ENCODE measurements at places on chromosomes 1 and 21.

GRCh38 chr1:89611721-89612120 lies 21.2 kb upstream of the LRRC8C start:
- DNase-seq, result peak; percentile 39

- DNase-seq, result no peak
These were observed 31.0 kb upstream of the ZBTB18 start for GRCh38 chr1:244019982-244020485.

GRCh38 chr1:68384321-68384813 lies 65.4 kb downstream of the RPE65 start:
- no peak for DNase-seq

GRCh38 chr1:99623554-99623953 lies 22.4 kb upstream of the PALMD start:
- no peak for DNase-seq

DNA sequence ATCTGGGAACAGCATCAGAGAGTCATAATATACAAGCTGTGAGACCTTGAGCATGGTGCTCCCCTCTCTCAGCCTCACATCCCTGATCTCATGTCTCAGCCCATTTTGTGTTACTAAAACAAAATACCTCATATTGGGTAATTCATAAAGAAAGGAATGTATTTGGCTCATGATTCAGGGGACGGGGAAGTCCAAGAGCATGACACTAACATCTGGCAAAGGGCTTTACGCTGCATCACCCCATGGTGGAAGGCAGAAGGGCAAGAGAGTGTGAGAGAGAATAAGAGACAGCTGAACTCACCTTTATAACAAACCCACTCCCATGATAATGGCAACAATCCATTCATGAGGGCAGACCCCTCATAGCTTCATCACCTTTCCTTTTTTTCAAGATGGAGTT lies 36.5 kb downstream of the RNASEL start:
- DNase-seq, result no peak

DNA sequence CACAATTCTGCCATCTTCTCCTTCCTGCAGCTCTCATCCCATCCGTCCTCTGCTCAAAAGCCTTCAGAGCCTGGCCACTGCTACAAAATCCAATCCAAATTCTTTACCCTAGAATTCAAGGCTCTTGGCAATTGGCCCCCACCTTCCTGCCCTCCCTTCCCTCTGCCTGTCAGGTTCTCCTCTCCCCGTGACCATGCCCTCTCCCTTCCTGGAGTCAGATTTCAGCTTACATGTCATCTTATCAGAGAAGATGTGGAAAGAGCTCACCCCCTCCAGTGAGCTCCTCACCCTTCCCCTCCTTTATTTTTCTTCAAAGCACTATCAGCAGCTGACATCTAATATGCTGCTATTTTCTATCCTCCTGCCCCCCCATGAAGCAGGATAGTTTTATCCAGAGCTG lies 86.9 kb downstream of the GRIK3 start:
- DNase-seq, result no peak

- DNase-seq, result no peak
These were observed 51.5 kb upstream of the SLC22A15 start for GRCh38 chr1:115924770-115925169.

DNA sequence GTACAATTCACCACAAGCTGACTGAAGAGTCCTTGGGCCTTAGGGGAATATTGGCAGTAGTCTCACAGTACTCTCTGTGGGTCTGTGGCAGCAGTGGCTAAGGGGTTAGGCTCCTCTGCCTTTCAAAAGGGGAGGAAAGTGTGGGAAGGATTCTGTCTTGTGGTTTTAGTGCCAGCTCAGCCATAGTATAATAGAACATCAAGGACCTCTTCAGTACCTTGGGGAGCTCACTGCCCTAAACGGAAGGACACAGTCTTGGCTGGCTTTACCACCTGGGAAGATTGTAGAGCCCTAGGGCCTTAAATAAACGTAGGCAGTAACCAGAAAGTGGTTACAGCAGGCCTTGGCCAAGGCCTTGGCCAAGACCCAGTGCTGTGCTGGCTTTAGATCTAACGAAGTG lies 265.7 kb downstream of the COL11A1 start:
- DNase-seq, result no peak

DNA sequence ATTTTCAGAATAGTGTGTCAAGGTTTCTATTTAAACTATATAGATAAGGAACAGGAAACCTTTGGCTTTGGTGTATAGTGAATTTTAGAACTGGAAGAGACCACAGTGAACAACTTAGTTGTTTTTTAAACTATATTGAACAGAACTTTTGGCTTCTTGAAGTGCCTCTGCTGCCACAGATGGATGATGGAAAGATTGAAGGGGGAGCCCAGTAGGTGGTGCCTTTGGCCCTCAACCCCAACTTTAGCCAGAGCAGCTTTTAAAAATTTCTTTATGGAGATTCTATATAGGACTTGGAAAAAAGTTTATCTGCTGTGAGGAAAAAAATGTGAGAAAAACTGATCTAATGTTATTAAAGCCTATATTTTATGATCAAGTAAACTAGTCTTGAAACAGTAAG lies 50.2 kb downstream of the SWT1 start:
- no peak for DNase-seq

- DNase-seq, result no peak
These were observed 27.5 kb upstream of the PLPPR4 start for GRCh38 chr1:99236756-99237155.

- no peak for DNase-seq
These were observed 4.9 kb upstream of the B4GALT3 start for GRCh38 chr1:161182214-161182613.

- DNase-seq, result no peak
These were observed 232.9 kb upstream of the COA6 start for GRCh38 chr1:234140388-234140787.

DNA sequence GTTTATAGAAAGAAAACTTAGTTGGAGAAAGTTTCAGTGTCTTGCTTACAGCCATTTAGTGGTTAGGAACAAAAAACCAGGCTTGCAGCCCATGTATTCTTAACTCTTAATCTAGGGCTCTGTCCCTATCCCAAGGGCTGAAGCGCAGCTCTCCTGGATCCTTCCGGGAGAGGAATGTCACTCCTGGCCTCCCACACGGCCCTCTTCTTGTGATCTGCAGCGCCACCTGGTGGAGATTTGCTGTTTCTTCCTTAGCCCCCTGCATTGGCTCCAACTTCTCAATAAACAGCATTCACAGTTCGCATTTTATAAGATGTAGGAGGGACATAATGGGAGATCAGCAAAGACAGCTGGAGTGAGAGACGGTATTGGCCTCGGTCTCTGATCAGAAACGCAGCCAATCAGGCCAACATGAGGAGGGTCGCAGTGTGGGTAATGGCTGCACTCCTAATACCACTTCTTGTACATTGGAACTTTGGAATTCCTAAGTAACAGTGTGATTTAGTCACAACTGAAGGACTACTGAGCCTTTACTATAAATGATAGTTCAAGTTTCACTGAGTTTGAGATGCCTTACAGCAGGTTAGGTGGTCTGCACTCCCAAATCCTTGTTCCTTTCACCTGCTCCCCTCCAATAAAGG lies 283.4 kb downstream of the ASTN1 start:
- DNase-seq, result peak; percentile 29

DNA sequence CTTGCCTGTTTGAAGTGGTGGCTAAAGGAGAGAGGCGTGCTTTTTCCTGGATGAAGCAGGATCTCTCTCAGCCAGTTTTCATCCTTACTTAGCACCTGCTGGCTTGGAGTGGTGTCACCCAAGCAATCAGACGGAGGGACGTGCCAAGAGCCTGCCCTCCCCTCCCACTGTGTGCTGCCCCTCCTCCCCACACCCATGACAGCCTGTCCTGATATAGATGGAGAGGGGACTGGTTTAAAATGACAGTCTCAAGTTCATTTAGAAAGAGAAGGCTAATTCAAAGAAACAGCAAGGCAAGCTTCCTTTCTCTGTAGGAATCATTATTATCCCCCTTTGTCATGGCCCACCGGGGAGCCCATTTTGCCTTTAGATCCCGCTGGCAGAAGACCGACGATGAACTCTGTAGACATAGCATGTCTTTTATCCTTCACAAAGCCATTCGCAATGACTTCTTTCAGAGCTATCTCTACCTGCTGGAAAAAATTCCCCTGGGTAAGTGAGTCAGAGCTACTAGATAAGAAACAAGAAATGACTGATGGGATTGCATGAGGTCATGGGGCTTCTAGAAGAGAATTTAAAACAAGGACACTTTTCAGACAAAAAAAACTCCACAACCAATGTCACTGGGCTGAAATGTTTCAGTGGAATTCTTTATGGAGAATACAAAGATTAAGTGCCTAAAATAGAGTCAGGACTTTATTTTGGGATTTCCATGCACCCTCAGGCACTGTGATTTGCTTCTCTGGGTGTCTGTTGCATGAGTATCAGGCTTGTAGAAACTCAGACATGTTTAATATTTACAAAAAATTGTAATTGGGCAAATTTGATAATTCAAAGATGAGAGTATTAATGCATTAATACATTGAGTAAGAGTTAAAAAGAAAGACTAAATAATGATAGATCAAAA lies at the start of gene NTMT2:
TSS of gene NTMT2 (plus strand) at position 190 of the 907 bp plus-strand sequence. CDS start at position 339, 149 bp downstream.
- no peak for DNase-seq

- DNase-seq, result no peak
These were observed 561.1 kb upstream of the ZRANB2 start for GRCh38 chr1:71641903-71642302.

DNA sequence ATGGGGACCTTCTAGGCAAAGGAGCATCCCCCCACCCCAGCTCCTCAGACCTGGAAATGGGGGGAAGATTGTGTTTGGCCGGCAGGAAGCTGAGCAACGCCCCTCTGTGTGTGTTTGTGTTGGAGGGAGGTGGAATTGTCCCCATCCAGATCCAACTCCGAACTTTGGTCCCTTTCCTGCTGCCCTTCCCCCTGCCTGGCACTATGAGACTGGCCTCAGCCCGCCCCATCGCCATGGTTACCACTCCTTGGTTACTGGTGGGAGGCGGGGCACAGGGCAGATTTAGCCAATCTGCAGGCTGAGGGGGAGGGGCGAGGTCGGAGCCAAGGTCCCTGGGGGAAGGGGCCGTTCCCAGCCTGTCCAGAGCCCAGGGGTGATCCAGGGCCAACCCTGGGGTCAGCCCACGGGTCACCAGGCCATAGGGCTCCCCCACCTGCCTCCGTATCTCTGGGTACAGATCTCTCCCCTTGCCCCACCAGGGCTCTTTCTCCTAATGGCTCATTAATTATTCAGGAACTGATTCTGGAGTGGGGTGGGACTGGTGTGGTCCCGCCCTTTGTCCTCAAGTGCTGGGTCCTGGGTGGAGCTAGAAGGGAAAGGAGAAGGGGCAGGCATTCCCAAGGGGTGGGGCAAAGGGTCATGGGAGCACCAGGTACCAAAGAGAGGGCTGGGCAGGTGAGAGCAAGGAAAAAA lies 15.2 kb downstream of the PTPRF start:
- no peak for DNase-seq

GRCh38 chr21:46605767-46606426 lies 1.0 kb upstream of the S100B start:
- DNase-seq, result peak; percentile 53

DNA sequence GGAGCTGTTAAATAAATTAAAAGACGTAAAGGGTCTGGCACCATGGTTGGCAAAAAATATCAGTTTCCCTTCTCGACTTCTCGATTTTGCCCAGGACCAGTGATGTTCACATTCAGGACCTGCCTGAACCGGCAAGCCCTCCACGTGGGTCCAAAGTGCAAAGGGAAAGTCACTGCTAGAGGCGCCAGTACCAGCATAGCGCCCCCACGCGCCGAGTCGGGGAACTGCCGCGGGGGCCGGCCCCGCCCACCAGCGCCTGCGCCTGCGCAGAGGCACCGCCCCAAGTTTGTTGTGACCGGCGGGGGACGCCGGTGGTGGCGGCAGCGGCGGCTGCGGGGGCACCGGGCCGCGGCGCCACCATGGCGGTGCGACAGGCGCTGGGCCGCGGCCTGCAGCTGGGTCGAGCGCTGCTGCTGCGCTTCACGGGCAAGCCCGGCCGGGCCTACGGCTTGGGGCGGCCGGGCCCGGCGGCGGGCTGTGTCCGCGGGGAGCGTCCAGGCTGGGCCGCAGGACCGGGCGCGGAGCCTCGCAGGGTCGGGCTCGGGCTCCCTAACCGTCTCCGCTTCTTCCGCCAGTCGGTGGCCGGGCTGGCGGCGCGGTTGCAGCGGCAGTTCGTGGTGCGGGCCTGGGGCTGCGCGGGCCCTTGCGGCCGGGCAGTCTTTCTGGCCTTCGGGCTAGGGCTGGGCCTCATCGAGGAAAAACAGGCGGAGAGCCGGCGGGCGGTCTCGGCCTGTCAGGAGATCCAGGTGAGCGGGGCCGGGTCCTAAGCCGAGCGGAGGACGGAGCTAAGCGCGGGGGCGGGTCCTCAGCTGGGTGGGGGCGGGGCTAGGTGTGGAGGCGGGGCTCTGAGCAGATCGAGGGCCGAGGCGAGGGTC lies at the start of gene PINK1:
TSS of gene PINK1 (plus strand) at position 269 of the 875 bp plus-strand sequence. CDS start at position 360, 91 bp downstream.
- DNase-seq, result peak; percentile 76

DNA sequence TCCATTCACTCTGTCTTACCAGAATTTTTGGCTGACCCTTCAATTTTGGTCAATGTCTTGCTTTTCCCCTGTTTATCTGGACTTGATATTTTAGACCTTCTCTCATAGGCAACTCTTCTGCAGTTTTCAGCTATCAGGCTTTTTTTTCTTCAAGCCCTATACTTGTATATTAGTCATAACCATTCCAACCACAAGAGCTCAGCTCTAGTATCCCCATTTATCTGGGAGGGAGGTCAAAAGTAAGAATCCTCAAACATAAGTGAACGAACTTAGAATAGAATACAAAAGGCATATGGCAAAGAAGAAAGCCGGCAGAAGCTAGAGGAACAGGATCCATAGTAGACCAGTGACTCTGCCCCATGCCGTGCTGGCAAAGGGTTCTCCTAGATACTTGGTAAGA lies 45.9 kb upstream of the TNFSF4 start:
- no peak for DNase-seq

DNA sequence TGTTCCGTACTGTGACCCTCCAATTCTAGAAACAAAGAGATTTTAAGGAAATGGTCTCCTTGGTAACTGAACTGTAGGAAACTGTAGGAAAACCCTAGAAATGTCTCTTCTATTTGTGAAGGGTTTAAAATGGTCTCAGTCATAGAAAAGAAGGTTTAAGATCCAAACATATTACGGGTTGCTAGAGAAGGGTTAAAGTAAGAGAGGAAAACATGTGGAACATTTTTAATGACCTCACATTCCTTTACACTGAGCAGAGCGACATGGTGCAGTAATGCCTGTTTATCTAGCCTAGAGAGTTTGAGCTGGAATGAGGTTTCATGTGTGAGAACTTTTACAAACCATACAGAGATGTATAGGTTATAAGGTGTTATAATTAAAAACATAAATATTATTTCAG lies 36.9 kb upstream of the C1orf105 start:
- DNase-seq, result no peak

GRCh38 chr1:183097438-183098051 lies 74.3 kb downstream of the LAMC1 start:
- no peak for DNase-seq

GRCh38 chr1:14599800-14600199 lies 1.3 kb downstream of the KAZN start:
- no peak for DNase-seq

- DNase-seq, result no peak
These were observed 18.2 kb upstream of the TCEA3 start for GRCh38 chr1:23442751-23443150.

GRCh38 chr1:193754732-193755427 lies 568.5 kb upstream of the B3GALT2 start:
- DNase-seq, result no peak

- no peak for DNase-seq
These were observed 20.9 kb upstream of the NCMAP start for GRCh38 chr1:24535021-24535424.

GRCh38 chr1:233561708-233562426 lies 52.0 kb upstream of the KCNK1 start:
- DNase-seq, result no peak

- no peak for DNase-seq
These were observed 14.5 kb downstream of the PAX7 start for GRCh38 chr1:18644973-18645746.

GRCh38 chr1:211017075-211017718 lies 116.8 kb downstream of the KCNH1 start:
- no peak for DNase-seq

- no peak for DNase-seq
These were observed 77.1 kb downstream of the TOMM20 start for GRCh38 chr1:235051521-235051920.

Data from GM12892 (cell line).